ENCODE measurements at places on chromosomes 3 and 15.

GRCh38 chr3:126061301-126062032 lies 22.5 kb downstream of the SLC41A3 start:
- no peak for DNase-seq

- no peak for DNase-seq
Measured at GRCh38 chr15:77966540-77967234, 110.8 kb downstream of the TBC1D2B start.

- no peak for DNase-seq
Measured at GRCh38 chr3:197957790-197958133, 2.3 kb upstream of the LMLN start.

- no peak for DNase-seq
Measured at GRCh38 chr3:136075811-136076210, 110.3 kb downstream of the PPP2R3A start.

DNA sequence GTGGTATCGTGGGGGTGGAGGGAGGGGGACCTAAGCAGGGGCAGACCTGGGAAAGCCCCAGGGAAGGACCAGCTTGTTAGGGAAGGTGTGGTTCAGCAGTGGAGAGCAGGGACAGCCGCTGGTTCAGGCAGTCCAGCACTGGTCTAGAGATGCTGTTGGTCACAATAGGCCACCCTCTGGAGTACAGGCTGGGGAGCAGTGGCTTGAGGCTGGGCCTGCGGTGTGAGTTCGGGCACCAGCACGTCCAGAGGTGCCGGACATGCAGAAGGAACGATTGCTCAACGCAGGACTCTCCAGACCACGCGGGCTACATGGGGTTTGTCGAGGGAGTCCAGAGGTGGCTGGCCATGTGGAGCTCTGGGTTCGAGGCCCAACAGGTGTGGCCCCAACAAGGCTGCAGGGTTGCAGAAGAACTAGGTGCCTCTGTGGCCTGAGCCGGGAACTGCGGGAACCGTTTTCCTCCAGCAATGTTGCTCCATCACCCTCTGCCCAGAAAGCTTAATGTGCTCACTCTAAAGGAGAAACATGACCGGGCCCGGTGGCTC lies 143.9 kb downstream of the APBA2 start:
- no peak for DNase-seq

GRCh38 chr15:70379938-70380883 lies 282.5 kb upstream of the TLE3 start:
- no peak for DNase-seq

DNA sequence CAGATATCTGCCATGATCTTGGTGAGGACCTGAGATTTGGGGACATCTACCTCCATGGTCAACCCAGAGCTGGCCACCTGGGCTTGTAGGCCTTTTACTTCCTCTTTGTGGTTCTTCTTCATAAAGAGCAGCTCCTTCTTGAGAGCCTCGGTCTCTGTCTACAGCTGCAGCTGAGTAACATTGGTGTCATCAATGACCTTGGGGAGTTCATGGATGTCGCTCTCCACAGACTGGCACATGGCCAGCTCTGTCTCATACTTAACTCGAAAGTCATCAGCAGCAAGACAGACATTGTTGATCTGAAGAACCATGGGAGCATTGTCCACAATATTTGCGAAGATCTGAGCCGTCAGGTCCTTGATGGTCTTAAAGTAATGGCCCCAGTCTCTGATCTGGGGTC lies 15.7 kb upstream of the RASA2 start:
- DNase-seq = no peak

GRCh38 chr15:72796210-72796514 lies 12.6 kb upstream of the ADPGK start:
- no peak for DNase-seq

DNA sequence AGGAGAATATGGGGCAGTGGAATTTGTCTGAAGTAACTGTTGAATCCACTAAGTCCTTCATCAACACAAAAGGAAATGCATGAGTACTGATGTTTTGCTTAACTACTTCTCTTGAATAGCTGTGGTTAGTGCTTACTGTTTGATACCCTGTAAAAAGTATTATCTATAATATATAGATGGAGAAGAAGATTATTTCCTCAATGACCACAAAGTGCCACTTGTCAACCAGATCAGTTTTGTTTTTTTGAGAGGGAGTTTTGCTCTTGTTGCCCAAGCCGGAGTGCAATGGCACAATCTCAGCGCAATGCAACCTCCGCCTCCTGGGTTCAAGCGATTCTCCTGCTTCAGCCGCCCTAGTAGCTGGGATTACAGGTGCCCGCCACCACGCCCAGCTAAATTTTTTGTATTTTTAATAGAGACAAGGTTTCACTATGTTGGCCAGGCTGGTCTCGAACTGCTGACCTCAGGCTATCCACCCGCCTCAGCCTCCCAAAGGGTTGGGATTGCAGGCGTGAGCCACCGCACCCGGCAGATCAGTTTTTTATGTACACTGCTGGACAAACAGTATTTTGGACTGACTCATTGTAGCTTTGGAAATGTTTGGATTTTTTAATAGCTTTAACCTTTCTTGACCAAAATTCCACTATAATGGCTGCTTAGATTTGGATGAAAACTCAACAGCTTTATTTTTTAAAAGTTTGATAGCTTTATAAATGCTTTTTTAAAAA lies 1.5 kb upstream of the RPLP1 start:
- DNase-seq = no peak

GRCh38 chr3:135452881-135453280 lies 512.6 kb upstream of the PPP2R3A start:
- no peak for DNase-seq

DNA sequence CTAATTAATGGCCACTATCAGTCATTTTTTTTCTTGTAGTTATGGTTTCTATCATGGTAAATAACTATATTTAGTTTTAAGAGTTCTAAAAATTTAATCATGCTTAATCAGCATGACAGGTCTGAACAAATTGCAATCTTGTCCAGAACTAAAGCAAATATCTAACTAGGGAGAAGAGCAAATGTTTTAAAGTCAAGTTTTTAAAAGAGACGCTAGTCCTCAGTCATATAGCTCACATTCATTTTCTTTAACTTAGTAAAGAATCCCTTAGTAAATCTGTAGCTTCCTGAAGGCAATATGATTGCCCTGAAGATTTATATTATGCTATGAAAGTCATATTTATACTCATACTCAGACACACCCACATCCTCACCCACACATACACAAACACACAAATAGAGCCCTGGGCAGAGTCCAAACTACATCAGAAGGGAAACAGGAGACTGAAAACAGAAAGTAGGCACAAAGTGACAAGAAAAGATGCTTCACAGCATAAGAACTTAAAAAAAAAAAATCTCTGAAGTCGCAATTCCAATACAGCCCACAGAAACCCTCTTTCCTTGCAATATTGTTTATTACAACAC lies 1149.1 kb downstream of the SI start:
- DNase-seq = no peak

DNA sequence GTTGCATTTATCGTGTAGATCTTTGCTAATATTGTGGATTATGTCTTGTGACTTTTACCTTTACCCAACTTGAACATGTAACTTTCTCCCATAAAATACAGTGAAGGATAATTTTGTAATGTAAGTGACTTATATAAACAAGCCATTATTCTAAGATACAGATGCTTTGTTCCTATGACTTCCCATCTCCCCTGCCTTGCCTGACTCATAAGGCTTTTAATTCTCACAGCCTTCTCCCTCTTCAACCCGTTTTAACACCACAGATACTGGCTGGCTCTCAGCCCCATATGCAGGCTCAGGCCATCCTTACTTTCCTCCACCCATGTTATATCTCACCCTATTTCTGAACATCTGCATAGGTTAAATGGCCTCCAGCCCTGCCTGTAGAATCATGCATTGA lies 4.1 kb downstream of the CCNDBP1 start:
- DNase-seq = no peak

DNA sequence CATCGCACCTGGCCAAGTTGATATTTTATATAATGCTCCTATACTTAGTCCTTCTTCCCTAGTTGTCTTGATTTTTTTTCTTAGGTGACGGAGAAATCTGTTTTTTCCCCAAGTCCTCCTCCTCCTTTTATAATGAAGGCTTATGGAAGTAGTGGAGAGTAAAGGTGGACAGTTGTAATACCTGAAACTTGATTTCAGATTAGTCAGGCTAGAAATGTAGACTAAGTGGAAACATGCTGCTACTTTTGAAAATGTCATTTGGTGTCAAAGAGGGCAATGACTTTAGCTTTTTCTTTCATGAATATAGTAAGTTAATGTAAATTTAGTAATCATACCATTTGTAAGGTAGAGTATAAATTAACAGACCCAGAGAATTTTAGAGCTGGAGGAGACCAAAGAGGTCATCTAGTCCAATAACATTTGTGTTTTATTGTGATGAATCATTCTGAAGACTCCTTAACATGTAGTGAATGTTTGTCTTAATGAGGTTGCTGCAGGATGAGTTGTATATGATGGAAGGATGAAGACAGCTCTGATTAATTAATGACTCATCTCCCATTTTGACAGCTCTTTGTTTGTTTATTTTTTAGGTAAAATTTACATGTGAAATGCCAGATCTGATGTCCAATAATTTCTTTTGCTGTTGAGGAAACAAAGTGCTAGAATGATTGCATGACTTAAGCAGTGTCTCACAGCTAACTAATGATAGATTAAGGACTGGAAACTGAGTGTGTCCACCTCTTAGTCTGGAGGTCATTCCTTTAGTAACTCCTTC lies 8.7 kb downstream of the CTDSPL2 start:
- no peak for DNase-seq

- DNase-seq = no peak
Measured at GRCh38 chr3:194095464-194095863, 40.5 kb upstream of the HES1 start.

DNA sequence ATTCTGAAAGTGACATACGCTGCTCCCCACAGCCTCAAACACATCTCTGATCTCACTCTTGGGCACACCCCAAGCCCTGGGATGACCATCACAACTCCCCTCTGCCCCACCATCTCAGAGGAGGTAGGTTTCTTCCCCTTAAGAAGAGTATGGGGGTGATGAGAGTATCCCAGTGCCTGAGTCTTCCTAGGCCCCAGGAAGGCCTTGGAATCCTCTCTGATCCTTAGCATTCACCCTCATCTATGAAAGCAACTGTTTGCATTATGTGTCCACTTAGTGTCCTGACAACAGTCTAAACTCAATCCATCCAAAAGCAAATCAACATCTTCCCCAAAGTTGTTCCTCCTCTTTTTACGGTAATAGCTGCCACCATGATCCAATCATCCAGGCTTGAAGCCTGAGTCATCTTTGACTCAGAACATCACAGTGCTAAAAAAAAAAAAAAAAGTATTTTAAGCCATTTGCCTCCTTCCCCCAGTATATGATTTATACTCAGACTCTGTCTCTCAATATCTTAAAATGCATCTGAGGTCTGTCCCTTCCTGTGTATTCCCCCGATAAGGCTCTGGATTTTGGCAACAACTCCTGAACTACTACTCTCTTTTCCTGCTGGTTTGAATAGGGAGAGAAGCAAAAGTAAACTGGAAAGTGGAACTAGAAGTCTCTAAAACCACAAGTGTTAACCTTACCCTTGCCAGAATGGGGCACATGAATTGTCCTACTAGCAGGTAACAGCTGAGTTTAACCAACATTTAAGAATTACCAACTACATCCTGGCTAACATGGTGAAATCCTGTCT lies 22.5 kb downstream of the POPDC2 start:
- no peak for DNase-seq

- DNase-seq = no peak
Measured at GRCh38 chr3:161270991-161271390, 49.9 kb downstream of the NMD3 start.

DNA sequence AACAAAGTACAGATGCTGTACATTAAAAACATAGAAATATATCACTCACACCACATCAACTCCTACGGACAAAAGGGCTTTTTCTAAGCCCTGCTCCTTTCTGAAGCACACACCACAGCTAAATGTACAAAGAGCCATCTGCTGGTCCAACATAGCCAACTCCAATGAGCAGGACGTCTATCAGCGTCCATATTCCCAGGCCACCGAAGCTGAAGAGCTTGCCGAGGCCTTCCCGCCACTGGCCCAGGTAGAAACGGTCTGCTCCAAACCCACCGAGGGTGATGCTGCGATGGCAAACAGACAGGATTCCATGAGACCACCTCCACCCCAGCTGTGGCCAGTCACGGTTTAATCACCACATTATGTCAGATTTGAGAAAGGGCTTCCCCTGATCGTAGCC lies 9.8 kb downstream of the TM2D3 start:
- DNase-seq = no peak

GRCh38 chr3:190435618-190436017 lies 14.1 kb downstream of the TMEM207 start:
- no peak for DNase-seq

DNA sequence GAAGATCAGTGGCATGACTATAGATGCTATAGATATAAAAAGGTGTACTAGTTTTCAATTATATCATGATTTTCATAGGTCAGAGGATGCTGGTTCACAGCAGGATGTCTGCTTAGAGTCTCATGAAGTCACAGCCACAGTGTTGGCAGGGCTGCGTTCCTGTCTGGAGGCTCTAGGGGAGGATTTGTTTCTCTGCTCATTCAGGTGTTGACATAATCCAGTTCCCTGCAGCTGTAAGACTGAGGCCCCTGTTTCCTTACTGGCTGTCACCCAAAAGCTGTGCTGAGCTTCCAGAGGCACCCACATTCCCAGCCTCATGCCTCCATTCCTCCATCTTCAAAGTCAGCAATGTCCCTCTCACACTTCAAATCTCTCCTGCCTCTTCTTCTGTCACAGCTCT lies 170.7 kb downstream of the OCA2 start:
- no peak for DNase-seq

DNA sequence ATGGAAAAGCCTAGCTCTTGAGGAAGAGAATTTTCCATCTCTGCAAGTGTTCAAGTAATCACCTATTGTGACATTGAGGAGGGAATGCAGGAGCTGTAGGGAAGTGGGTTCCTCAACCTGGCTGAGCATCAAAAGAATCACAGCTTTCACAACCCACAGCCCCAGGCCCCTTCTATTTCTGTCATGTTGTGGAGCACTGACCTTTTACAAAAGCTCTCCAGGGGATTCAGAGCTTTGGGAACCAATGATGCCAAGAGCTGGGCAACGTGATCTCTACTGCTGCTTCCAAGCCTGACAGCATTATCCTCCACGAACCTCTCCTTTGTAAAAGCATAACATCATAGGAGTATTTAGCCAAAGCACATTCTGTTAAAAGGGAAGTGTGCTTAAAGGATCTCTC lies 231.1 kb downstream of the ADAMTS9 start:
- no peak for DNase-seq

DNA sequence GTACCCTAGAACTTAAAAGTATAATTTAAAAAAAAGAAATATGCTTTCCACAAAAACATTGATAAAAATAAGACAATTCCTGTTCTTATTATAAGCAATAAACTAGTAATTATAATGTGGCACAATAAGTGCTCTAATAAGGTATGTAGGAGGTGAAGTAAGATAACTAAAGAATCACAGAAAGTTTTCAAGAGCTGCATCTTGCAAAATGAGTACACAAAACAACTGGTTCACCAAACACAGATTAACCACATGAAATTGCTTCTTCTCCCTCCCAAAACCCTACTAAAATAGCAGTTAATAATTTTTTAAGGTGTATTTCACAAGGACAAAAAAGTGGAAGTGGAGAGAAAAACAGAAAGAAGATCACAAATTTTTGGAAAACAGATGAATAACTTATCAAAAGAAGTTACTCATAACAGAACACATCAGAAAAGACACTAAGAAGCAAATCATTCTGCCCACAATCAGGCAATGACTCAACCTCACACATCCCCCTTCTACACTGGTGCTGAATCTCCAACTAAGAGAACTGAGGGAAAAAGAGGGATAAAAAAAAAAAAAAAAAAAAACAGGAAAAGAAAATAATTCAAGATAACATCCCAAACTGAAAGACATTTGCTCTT lies 64.2 kb downstream of the TBC1D5 start:
- no peak for DNase-seq
